Umbilical cord (tissue), 2 donors: ENCODE measurements at places on chromosomes 4 and X. TPM values are rescaled to one million over a fixed set of nuclear protein-coding genes. Genes with fewer than 3 reads are reported as not detected.

- no peak for DNase-seq
Observed at GRCh38 chr4:155592938-155593297, 73.7 kb upstream of the GUCY1A1 start.

DNA sequence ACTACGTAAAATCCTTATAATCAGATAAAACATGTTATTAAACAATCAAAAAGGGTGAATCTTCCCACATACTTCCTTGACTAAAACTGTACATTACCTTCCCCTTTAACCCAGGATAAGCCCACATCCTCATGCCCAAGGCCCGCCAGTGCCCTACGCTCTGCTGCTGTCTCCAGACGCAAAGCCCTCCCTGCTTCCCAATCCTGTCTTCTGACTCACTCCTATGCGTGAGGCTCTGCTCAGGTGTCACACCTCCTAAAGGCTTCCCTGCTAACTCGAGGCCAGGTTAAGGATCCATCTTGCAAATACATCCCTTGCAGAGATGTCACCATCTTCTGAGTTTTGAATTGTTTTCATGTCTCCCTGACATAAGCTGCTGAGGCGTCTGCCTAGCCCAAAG is 61.6 kb downstream of the STX18 start:
- DNase-seq = no peak

GRCh38 chr4:157389741-157390140 is 169.2 kb downstream of the GRIA2 start:
- DNase-seq = no peak

DNA sequence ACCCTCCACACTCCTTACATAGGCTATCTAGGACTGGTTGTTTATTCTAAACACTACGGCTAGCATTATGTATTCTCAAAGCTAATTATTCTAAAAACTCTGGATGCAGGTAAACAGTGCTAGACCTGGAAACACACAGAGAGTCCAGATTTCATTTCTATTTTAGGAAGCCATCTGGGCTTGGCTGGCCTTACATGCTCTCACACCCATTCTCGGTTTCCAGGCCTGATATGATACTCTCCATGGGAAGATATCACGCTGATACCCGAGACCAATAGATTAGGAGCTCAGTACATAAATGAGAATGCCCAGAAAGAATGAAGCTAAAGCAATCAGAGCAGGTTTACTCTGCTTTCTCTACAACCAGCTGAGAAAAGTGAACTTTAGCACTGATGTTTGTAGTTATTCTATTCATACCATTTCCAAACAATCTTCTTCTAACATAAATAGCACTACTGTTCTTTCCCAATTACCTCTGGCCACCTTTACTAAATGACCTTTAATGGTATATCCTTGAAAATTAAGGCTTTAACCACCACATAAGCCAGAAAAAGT is 973.3 kb downstream of the PCDH18 start:
- no peak for DNase-seq

DNA sequence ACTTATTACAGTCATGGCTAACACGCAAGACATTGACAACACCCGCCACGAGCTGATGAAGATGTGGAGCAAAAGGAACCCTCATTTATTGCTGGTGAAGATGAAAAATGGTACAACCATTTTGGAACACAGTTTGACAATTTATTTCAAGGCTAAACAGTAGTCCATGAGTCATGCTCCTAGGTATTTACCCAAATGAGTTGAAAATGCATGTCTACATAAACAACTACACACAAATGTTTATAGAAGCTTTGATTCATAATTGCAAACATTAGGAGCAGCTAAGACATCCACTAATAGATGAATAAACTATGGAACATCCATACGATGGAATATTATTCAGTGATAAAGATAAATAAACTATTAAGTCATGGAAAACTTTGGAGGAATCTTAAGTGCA is 580.1 kb downstream of the RAPGEF2 start:
- DNase-seq = no peak

DNA sequence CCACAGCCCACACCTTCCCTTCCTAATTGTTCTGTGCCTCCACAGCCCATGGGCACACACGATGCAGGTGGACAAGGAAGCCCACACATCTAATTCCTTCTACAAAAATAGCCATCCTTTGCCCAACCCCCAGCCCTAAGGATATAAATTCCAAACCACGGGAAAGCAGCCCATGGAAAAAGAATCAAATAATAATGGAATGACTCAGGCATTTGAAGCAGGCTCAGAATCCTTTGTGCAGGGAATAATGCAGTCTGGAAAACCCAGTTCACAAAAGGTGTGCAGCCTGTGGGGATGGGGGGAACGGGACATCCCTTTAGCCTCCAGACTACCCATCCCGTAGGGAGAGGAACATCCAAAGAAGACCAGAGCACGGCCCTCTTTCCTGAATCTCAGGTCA is 342.3 kb upstream of the GALNT7 start:
- no peak for DNase-seq

GRCh38 chrX:152601848-152602616 is 35.7 kb upstream of the GABRQ start:
- DNase-seq = no peak

DNA sequence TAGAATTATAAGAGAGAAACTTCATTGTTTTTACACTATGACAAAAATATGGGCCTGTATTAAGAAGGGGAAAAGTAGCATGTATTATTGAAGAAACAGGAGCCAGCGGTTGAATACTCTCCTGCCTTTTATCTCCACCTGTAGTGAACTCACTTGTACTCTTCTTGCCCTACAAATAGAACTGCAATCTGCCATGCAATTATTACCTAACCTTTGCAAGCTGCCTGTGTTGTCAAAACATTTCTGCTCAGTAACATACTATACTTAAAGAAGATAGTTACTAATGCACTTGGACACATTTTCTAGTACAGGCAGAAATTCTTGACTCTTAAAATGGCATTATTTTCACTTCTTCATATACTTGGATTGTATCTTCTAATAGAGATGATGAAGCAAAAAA is 818.4 kb upstream of the GRID2 start:
- no peak for DNase-seq

DNA sequence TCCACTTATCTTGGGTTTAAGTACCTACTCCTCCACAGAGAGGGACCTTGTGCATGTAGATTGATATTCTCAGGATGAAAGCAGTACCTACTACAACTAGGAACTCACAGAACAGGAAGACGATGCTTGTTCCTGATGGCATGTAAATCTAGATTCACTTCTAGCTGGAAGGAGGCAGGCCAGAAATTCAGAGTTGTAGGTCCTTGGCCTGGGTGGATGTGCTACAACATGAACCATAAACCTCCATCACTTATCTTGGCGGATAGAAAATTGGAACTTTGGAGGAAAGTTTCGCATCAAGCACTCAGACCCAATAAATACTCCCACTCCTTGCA is 9.3 kb upstream of the SMIM20 start:
- DNase-seq = no peak

DNA sequence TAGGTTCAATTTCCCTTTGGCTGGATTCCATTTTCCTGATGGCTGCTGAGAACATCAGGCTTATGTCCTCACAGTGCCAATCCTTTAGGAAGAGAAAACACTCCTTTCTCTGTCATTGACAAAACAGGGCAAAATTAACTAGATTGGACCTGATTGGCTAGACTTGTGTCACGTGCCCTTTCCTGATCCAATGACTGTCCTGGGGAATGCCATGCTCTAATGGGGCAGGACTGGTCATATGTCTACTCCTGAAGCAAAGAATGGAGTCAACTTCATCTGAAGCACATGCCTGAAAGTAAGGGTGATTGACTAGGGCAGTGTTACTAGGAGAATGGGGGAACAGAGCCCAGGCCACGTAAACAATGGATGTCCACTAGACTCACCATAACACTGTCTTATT is 220.4 kb downstream of the KDR start:
- DNase-seq = no peak

GRCh38 chr4:4914059-4914820 is 54.8 kb downstream of the MSX1 start:
- no peak for DNase-seq

DNA sequence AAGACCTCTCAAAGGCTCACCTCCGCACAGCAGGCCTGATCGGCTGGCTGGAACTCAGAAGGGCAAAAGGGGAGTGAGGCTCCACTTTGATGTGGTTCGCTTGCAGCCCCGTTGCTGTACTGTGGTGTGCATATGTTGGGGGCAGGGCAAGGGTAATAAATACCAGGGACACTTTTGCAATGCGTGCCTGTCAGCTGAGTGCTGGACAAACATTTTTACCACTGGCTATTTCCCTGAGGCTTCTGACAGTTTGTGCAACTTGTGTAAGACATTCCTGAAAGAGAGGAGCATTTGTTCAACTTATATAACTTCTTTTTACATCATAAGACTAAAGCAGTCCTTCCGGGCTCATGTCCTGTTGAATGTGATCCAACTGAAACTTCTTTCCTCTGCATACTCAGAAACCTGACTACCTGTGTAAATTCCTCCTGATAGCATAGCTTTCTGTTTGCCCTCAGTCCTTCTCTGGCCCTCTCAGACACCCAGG is 82.3 kb downstream of the SPRY1 start:
- DNase-seq = peak; percentile 47

- peak; percentile 35 for DNase-seq
Observed at GRCh38 chr4:154822775-154823174, 41.7 kb downstream of the RBM46 start.

GRCh38 chr4:125313989-125314667 is 627 bp upstream of the FAT4 start:
- no peak for DNase-seq

DNA sequence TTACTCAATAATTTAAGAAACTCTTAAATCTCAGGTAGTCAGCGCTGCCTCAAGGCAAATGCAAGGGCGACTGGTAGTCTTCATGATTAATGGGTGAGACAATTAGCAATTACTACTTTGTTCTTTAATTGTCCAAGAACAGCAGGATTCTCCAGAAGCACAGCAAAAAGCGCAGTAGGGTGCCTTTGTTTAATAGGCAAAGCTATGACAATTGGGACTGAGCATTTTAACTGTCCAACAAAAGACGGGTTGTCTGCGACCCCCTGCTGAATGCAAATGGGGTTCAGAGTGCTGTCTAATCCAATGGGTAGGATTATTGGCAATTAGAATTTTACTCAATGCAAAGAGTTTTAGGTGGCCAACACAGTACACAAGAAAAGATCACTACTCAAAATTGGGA is 286.1 kb downstream of the CHIC1 start:
- no peak for DNase-seq

DNA sequence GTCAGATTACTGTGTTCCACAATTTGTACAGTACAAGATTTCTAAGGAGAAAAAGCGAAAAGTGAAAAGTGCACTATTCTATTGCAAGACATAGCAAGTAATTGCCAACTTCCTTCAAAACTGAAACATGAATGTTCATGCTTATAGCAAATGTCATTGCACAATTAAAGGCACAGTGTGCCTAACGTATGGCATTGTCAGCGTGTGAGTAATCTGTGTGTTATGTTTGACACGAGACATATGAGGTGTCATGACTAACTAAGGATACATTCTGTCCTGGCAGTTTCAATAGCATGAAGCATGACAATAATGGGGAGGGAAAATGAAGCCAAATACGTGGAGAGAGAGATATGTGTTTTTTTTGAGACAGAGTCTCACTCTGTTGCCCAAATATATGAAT is 33.6 kb upstream of the TBC1D9 start:
- no peak for DNase-seq

- peak; percentile 9 for DNase-seq
Observed at GRCh38 chr4:105551965-105552746, at the start of gene ARHGEF38. Gene ARHGEF38 (plus strand): TSS chr4:105552620. CDS start chr4:105552766, 146 bp downstream.

DNA sequence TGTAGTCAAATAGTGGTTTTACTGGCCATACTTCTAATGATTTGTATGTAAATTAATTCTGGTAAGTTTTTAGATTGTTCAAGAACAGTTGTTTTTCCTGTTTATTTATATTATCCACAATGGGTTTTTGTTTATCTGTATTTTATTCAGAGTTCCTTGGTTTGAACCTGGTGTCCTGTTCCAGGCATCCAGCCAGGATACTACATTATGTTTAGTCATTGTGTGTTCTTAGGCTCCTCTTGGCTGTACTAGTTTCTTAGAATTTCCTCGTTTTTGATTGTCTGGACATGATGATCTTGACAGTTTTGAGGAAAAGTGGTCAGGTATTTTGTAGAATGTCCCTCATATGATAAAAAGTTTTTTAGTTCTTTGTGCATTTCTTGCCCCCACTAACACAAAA is 7.8 kb downstream of the TIGD2 start:
- DNase-seq = no peak

DNA sequence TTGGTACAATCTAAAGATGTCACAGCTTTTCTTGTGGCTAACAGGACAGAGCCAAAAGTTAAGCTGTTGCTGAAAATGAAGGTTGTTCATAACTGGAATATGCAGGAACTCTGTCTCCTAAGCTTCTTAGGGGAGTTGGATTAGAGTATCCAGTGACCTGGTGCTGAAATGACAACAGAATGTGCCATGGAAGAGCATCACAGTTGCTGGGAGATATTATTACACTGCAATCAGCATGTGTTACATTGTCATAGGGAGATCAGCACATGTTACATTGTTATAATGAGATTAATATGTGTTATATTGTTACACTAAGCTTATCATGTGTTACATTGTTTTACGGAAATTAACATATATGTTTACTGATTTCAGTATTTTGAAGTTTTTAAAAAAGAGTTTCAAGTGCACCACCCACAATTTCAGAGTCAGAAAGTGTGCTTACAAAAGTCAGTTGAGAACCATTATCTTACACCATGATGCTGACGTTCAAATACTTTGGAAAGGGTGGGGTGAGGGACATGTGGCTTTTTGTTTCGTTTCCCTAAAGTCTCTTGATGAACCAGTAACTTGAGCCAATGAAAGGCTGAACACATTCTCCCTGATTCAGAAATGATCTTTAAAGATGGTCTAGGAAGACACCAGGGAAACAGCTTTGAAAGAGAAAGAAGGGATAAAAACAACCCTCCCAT is 113.4 kb downstream of the DRD5 start:
- DNase-seq = no peak

Gene PLS3
- total RNA-seq = 294 TPM

Gene RAB9B
- total RNA-seq = 32.7 TPM

Gene NEIL3
- total RNA-seq = 2.6 TPM

Gene STOX2
- 17.6 TPM for total RNA-seq

Gene DDX53
- total RNA-seq = 2.2 TPM

Gene SLC10A6
- total RNA-seq = not detected

Gene RHOXF1
- total RNA-seq = not detected

Gene SMR3B
- 8.9 TPM for total RNA-seq

Gene TEX13C
- 2.6 TPM for total RNA-seq

Gene UCP1
- total RNA-seq = 1.2 TPM

Gene PDK3
- 16.1 TPM for total RNA-seq

Gene CYTL1
- total RNA-seq = 4.8 TPM

Gene CXCL8
- 17.1 TPM for total RNA-seq

Gene CENPVL1
- not detected for total RNA-seq

Gene OTUD6A
- not detected for total RNA-seq

Gene SULT1E1
- total RNA-seq = 102 TPM

Gene KCTD8
- total RNA-seq = 3.1 TPM

Gene ZFX
- total RNA-seq = 40.4 TPM

Gene ABLIM2
- total RNA-seq = 0.96 TPM
